Brain (organoid and tissue), 16 donors: ENCODE measurements at places on chromosomes 5 and 9.

GRCh38 chr9:125125523-125125922, 17.8 kb downstream of the SCAI start:
- no peak for DNase-seq

- DNase-seq: peak; percentile 53
These were observed 124.6 kb downstream of the TARS1 start for GRCh38 chr5:33565324-33565723.

GRCh38 chr9:36401164-36401740, 1.2 kb upstream of the RNF38 start:
- peak; percentile 85 for DNase-seq

DNA sequence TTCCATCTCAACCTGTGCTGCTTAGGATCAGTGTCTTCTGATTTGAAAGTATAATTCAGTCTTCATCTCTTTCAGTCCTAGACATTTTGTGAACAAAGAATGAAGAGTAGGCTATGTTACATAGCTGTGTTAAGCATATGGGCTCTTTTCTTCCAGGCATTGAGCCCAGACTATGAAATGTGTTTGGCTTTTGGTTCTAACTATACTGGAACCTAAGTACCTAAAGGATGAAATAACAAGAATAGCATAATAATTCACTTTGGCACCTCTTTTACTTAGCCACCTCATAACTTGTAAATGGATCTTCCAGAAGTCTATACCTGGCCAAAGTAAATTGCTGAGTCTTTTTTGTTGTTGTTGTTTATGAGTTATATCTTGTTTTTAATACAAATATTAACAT, 71.4 kb downstream of the SLF1 start:
- peak; percentile 46 for DNase-seq

DNA sequence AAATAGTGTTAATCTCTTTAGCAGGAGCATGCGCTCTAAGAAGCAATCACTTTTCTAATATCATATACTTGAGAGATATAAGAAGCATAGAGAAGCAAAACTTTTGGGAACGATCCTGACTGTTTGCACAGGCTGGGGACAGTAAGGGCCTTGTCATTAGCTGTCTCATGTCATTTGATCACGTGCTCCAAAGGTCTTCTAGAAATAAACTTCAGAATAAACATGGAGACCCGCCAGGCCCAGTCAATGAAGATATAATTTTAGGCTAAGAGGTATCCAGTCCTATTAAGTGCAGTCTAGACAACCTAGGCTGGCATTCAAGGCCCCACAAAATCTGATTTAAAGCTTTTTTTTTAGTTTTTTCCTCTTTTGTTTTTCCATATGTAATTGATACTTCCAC, 111.0 kb upstream of the APC start:
- DNase-seq: no peak

DNA sequence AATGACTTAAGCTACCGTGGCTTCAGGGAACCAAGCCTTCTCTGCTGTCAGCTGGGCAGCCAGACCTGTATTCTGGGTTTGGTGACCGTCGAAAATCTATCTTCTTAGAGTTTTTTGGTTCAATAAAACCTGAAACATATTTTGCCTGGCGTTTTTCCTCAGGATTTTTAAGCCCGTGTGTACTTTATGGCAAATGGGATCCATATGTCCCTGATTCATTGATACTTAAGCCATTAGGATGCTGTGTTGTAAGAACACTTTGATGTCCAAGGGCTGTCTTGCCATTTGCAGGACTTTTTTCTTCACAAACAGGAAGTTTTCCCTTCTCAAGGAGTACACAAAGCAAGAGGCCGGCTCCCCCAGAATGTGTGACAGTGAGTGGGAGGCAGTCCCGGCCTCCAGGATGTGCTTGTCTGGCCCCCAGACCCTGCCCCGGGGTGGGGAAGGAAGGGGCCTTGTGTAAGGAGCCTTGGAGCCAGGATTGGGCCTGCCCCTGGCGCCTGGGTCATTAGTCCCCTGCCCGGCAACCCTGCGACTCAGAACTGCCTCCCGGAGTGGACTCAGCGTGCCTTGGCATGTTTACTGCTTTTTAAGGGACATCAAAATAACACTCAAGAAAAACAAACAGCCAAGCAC, 83.4 kb upstream of the SMIM23 start:
- DNase-seq: no peak

DNA sequence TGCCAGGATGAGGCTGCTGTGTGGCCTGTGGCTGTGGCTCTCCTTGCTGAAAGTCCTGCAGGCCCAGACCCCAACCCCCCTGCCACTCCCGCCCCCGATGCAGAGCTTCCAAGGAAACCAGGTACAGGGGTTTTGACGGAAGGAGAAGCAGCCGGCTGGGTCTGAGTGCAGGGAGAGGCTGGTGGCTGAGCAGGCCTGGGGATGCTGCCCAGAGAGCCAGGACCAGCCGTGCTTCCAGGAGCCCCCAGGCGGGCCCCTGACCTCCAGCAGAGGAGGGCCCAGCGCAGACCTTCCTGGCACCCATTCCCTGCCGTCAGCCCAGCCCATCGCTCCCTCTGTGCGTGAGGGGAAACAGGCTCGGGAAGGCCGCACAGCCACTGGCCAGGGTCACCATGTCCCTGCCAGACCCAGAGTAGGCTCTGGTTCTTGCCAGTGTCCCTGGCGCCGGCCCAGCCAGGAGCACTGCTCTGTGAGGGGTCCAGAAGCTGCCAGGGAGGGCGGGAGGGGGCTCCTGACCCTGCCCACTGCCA, 313 bp downstream of the LCN12 start:
- no peak for DNase-seq

GRCh38 chr5:126852091-126852571, 75.2 kb downstream of the LMNB1 start:
- no peak for DNase-seq

DNA sequence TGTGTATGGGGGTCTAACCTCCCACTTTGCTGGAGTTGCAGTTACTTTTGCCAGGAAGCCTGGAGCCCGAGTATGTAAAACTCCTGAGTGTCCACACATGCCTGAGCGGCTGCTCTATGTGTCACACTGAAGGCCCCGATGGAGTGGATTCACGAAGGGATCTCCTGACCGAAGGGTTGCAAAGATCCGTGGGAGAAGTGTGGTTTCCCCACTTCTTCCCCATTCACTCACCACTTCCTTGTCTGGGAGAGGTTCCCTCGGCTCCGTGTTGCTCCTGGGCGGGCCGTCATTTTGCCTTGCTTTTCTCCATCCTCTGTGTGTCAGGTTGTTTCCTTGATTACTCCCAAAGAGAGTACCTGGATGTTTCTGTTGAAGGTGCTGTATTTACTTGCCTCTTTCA, 16.2 kb upstream of the IL3 start:
- DNase-seq: no peak

- no peak for DNase-seq
These were observed 1522.9 kb downstream of the MAT2B start for GRCh38 chr5:165028356-165028755.

DNA sequence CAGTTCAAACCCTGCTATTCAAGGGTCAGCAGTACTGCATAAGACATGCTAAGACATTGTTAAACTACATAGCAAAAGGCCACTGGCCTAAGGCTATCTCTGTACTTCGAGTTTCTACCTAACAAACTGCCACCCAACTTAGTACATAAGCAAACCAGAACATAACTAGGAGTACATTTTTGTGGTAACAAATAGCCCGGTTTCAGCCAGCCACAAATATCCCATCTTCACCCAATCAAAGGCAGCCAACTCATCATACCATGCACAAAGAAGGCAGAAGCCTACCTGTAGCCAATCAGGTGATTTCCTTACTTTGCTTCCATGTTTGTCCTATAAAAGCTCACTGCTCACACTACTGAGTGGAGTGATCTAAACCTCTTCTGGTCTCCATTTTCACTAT, 201.4 kb downstream of the SMARCA2 start:
- no peak for DNase-seq

GRCh38 chr5:95026718-95027117, 258.2 kb downstream of the MCTP1 start:
- DNase-seq: no peak

DNA sequence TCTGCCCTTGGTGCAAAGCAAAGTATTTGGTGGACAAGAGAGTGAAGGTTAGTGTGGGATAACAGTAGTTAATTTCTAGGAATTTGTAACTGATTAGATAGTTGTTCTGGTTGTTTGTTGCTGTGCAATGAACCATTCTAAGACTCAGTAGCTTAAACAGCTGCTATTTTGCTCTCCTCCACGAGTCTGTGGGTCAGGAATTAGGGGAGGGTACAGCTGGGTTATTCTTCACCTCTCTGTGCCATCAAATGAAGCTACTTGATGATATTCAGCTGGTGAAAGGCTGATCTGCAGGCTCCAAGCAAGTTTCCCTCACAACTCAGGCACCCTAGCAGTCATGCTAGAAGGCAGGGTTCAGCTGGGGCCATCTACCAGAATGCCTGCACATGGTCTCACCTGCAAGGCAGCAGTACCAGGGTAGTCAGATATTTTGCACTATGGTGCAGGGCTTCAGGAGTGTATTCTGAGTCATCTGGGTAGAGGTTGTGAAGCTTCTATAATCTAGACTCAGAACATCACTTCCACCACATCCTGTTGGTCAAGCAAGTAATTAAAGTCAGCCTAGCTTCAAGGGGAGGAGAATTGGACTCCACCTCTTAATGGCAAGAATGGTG, 159.5 kb upstream of the SLC28A3 start:
- no peak for DNase-seq

GRCh38 chr9:123336449-123336848, 19.5 kb upstream of the CRB2 start:
- DNase-seq: no peak

DNA sequence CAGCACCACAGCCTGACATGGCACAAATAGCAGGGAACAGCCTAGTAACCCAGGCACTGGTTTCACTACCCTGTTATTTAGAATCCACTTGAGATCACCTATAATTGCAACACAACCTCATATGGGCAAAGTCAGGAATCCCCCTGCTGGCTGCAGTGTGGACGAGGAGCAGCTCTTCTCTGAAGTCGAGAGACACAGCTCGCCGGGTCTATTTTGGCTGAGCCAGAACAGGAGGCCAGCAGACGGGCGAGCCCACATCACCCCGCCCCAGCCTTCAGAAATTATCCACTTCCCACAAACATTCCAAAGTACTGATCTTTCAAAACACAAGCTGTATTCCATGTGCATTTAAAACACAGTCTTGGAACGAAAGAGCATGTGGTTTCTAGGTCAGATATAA, 179.0 kb downstream of the ROR2 start:
- DNase-seq: no peak

DNA sequence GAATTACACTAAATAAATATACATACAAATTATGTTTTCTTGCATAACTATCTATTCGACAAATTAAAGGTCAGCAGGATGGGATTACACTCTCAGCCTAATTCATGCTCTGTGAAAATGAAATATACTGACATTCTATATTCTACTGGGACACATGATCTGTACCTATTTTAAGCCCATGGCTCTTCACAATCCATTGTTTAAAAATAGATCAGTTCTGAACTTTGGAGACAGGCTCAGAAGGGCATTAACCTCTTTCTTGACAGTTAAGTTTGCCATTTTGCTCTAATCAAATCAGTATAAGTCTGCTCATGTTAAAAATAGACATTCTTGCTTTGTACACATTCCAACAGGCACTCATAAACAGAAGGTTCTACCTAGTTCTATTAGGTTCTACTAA, 361.2 kb downstream of the HCN1 start:
- DNase-seq: no peak

DNA sequence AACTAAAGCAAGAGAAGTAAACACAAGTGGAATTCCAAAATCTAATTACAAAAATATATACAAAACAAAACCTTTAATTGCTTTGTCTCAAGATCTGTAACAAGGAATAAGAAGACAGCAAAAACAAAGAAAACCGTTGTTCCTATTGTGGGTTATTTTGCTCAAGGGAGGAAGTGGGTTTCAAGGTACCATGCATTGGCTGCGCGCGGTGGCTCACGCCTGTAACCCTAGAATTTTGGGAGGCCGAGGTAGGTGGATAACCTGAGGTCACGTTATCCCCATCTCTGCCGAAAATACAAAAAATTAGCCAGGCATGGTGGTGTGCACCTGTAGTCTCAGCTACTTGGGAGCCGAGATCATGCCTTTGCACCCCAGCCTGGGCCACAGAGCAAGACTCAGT, 12.1 kb upstream of the IQGAP2 start:
- no peak for DNase-seq

GRCh38 chr5:132199116-132199680, 28.5 kb downstream of the P4HA2 start:
- DNase-seq: no peak

DNA sequence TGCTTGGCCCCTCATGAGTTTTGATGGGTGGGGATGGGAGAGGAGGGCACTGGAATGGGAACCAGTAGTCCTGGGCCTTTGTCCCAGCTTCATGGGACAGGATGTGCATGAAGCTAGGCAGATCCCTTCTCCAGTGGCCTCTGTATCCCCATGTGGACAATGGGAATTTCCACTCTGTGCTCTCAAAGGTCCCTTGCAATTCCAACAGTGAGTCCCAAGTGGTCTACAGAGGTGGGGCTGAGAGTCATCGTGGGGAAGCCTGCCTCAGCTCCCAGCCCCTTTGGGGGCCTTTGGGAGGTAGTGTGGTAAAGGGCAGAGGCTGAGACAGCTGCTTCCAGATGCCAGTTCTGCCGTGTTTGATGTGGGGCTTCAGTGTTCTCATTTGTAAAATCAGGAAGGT, 1.9 kb upstream of the PHYHD1 start:
- DNase-seq: no peak

DNA sequence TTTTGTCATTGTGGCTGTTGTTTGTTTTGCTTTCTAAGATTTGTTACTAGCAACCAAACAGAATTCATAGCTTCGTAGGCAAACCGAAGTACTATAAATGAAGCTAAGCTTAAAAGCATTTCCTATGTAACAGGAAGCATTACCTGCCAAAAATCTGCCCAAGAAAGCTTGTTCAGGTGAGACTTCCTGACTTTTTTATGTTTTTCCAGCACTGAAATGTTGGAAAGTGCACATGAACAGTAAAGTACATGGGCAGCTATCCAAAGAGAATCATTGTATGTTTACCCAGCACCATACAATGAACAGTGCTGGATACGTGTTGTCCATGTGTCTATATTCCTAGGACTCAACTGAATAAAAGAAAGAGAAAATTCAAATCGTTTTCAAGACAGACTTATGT, 247.1 kb downstream of the NFIB start:
- DNase-seq: no peak

GRCh38 chr9:5629312-5630080, 589 bp downstream of the RIC1 start:
- DNase-seq: peak; percentile 44

GRCh38 chr5:79191457-79191856, 44.5 kb upstream of the JMY start:
- DNase-seq: no peak

- DNase-seq: no peak
These were observed 209.6 kb downstream of the TTLL11 start for GRCh38 chr9:121883281-121884056.

DNA sequence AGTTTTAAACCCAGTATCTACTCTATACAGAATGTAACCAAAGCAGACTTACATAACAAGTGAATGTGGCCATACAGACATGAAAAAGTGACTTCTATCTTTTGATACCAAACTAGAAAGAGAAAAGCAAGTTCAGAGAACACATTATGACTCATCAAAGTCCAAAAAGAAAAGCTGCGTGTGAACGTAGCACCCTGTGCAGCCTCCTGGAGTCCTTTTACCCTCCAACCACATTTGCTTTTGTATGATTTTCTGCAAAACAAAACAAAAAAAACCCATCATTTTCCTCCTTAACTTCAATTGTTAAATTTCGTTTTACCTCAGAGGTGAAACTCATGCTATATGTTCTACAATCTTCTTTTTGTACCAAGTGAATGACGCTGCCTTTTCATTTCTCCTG, 2.8 kb upstream of the SMARCA2 start:
- DNase-seq: no peak

- no peak for DNase-seq
These were observed 71.4 kb upstream of the DAP start for GRCh38 chr5:10832421-10832820.
